ENCODE measurements at places on chromosomes 5 and 9. TPM values are rescaled to one million over a fixed set of nuclear protein-coding genes. Genes with fewer than 3 reads are reported as not detected.

DNA sequence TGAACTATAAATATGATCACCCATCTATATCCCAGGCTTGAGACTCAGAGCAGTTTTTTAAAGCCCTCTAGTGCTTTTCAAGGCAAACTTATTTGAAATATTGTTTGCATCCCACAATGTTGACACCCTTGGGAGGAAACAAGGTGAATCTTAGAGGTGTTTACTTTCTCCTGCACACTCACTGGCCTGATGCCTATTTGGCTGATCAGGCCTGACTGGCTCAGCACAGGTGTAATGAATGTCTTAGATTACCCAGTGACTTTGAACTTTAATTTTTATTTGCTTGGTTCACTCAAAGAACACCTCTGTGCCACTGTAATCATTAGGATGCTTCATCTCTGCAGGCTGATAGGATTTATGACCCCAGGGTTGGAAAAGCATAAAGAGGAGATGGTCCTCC lies 158.3 kb downstream of the KCTD16 start:
- H3K4me3 ChIP-seq = no peak overlapping the region
- no peak for DNase-seq
- no peaks in the 10 kb centered on the region for H3K36me3 ChIP-seq
- no peaks in the 10 kb centered on the region for H3K4me1 ChIP-seq
- no peak overlapping the region for H3K27ac ChIP-seq

- H3K27me3 ChIP-seq = no peaks in the 10 kb centered on the region
- H3K36me3 ChIP-seq = no peaks in the 10 kb centered on the region
- no peak overlapping the region for H3K4me3 ChIP-seq
- H3K4me1 ChIP-seq = no peaks in the 10 kb centered on the region
Measured at GRCh38 chr5:35476036-35476435, 141.6 kb upstream of the SPEF2 start.

DNA sequence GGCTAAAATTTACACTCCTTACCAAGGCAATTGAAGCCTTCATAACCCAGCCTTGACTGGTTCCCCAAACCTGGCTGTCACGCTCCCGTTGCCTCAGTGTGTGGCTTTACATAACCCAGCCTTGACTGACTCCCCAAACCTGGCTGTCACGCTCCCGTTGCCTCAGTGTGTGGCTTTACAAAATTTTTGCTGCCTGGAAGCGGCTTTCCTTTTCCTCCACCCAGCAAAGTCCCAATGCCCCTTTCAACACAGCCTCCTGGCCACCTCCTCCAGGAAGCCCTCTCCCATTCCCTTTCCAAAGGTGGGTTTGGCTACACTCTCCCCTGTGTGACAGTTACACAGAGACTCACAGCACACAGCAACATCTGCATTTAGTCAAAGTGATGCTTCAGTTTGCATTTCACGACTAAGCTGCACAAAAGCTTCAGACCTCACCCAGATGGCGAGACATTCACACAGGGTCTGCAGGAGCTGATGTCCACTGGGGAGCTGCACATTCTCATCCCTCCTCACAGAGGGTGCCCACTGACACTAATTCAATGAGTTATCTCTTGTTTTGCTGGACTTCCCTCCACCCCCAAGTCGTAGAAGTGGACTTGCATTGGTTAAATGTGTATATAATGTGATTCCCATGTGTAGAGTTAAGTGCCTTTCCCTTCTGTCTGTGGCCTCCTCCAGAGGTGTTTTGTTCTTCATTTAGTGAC lies 156.6 kb upstream of the PHYKPL start:
- no peaks in the 10 kb centered on the region for H3K4me1 ChIP-seq
- no peak overlapping the region for H3K27ac ChIP-seq
- no peaks in the 10 kb centered on the region for H3K36me3 ChIP-seq
- peaks cover 3% of the 10 kb centered on the region for H3K27me3 ChIP-seq
- no peak overlapping the region for H3K4me3 ChIP-seq

Gene ROR2
- not detected for total RNA-seq

All from CD4-positive, alpha-beta T cell (primary cell).